ENCODE measurements at places on chromosomes 12 and 14.

DNA sequence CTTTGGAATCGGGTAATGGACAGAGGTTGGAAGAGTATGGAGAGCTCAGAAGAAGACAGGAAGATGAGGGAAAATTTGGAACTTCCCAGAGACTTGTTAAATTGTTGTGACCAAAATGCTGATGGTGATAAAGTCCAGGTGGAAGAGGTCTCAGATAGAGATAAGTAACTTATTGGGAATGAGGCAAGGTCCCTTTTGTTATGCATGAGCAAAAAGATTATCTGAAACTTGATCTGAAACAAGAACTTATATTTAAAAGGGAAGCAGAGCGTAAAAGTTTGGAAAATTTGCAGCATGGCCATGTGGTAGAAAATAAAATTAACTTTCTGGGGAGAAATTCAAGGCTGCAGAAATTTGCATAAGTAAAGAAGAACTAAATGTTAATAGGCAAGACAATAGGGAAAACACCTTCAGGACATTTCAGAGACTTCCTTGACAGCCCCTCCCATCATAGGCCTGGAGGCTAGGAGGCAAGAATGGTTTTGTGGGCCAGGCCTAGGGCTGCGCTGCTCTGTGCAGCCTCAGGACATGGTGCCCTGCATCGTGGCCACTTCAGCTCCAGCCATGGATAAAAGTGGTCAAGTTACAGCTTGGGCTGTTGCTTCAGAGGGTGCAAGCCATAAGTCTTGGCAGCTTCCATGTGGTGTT is 425.7 kb upstream of the PRICKLE1 start:
- no peak for DNase-seq

GRCh38 chr12:41532072-41532471 is 344.0 kb downstream of the PDZRN4 start:
- no peak for DNase-seq

DNA sequence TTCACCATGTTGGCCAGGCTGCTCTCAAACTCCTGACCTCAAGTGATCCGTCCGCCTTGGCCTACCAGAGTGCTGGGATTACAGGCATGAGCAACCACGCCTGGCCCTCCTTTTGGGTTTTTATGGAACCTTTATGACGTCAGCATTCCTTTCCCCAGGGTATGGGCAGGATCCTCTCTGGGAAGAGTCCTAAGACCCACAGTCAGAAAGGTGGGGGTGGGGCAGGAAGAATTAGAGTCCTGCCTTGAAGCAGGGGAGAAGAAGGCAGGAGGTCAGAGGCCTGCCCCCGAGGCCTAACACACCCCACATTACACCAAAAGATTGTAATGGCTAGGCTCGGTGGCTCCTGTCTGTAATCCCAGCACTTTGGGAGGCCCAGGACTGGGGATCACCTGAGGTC is 30.8 kb upstream of the CDK17 start:
- no peak for DNase-seq

DNA sequence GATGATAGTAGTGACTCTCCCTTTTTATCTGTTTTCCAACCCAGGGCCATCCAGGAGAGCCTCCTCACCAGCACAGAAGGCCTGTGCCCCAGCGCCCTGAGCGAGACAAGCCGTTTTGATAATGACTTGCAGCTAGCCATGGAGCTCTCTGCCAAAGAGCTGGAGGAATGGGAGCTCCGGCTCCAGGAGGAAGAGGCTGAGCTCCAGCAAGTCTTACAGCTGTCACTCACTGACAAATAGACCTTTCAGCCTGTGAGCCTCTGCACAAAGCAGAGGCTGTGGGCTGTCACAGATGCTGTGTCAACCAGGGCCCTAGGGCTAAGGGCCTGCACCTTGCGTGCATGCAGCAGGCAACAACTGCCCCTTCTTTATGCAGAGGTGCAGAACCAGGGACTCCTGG is 11.0 kb downstream of the C12orf76 start:
- DNase-seq = no peak

GRCh38 chr12:120994589-120995337 is 16.4 kb downstream of the HNF1A start:
- DNase-seq = no peak

DNA sequence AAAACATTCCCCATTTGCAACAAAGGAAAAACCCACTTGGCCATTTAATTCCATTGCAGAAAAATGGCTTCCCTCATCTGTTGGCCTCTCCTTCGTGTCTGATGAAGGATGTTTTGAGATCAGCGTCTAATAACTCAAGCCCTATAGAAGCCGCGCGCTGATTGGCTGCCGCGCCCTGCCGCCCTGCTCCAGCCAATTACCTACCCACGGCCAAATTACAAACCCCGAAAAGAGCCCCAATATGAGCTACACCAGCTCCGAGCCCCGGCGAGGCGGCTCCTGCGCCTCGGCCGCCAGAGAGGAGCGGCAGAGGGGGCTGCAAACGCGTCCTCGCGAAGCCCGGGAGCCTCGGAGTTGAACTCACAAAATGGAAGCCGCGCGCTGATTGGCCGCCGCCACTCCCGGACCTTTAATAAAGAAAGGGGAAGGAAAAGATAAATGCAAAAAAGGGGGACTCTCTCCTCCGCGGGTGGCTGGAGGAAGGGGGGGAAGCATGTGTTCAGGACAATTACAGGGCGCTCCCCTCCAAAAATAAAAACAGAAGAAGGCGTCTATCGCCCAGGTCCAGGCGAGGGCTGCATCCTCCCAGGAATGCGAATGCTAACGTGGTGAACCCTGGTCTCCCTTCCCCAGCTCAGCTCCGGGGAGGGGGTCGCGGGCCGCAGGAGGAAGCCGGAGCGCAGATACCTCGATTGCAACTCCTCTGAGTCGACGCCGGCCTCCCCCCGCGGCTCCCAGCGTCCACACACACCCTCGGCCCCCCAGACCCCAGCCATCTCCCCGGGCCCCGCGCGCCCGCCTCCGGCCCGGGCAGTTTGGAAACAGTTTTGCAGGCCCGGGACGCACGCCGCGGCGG is 738 bp upstream of the SETD1B start:
- DNase-seq = peak; percentile 82

GRCh38 chr12:44403185-44403584 is 472.9 kb downstream of the NELL2 start:
- DNase-seq = no peak

DNA sequence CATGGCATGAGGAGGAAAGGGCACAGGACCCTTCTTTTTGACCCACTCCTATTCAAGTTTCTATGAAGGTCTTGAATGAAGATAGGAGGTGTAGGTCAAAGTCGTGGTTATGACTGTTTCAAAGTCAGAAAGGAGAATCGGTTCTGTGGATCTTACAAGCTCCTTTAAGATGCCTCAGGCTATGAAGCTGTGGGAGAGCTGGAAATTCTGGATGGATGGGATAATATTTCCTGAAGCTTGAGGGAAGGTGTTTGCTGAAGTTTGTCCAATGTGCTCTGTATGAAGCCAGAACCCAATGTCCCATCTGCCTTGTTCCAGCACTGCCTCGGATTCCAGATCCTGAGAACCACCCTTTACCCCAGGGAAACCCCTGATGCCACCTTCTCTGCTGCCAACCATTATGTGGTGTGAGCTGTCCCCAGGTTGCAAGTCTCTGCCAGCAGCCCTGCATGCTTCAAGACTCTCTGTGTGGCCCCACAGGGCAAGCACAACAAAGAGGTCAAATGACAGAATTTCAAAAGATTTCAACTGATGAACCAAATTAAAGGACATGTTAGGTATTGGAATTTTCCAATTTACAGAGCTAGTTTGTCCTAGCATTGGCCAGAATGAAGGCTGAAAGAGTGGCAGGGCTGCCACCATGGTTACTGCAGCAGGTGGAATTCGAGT is 472.0 kb downstream of the RGS6 start:
- no peak for DNase-seq

GRCh38 chr12:7264538-7264937 is 39.3 kb upstream of the ACSM4 start:
- DNase-seq = no peak

GRCh38 chr12:16307856-16308475 is 30.5 kb upstream of the SLC15A5 start:
- DNase-seq = no peak

DNA sequence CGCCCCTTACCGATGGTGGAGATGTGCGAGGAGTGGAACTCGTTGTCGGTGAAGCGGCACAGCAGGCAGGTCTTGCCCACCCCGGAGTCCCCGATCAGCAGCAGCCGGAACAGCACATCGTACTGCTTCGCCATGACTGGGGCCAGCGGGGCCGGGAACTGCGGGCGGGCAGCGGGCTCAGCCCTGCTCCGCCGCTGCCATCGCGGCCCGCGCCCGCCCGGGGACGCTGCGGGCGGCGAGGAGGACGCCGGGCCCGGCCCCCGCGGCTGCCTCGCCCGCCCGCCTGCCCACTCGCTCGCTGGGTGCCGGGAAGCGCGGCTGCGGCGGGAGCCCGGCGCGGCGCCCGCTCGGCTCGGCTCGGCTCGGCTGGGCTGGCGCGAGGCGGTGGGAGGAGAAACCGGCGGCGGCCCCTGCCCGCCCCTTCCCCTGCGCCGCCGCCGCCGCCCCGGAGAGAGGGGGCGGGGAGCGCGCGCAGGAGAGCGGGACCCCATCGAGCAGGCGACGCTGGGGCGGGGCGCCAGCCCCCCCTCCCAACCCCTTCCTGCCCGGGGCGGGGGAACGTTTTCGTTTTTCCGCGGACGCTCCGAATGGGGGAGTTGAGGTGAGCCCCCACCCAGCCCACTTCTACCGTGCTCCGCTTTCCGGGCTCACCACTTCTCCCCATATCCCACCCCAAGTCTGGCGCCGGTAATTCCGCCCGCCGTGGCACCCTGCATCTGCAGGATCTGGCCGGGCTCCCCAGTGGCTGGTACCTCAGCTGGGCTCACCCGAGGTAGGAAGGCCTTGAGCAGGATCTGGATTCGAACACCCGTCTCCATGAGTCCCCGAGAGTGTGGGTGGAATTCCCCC is at the start of gene RAB15:
RAB15 (minus strand) TSS at position 394 of the 849 bp plus-strand sequence; CDS start at position 134, 260 bp downstream.
- DNase-seq = no peak

GRCh38 chr14:94321421-94322271 is 1.5 kb downstream of the SERPINA6 start:
- DNase-seq = no peak

DNA sequence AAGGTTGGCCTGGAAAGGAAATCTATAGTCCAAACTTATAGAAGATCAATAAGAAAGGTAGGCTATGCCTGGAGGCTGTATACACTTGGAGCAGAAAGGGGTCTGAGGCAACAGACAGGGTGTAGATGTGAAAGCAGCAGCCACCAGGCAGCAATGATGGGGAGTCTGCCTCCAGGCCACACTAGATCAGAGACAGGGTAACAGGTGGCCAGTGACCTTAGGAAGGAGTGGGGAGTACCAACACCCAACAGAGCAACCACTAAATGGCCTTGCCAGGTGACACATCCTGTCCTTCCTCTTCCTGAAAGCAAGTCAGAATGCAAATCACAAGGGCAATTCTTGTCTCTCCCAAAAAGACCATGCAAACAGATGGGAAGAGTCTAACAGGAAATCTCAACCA is 46.4 kb upstream of the NID2 start:
- DNase-seq = no peak

DNA sequence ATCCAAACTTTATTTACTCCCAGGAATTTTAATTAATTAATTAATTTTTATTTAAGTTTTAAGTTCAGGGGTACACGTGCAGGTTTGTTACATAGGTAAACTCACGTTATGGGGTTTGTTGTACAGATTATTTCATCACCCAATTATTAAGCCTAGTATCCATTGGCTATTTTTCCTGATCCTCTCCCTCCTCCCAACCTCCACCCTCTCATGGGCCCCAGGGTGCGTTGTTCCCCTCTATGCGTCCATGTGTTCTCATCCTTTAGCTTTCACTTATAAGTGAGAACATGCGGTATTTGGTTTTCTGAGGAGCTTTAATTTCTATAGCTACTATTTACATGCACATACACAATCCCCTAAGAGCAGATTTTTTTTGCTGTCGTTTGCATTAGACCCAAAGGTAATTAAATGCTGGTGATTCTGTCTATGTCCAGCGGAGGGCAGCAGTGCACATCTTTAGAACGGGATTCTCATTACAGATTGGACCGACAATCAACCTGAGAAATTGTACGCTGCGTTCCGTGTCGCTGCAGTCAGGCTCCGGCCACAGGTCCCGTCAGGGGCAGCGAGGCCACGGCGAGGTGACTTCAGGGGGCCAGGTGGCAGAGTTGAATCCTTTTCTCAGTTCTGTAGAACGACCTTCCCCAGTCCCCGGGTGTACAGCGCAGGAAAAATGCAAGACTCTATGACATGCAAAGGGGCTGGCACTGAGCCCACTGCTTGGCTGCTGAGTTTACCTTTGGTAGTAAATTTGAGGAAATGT is 11.6 kb downstream of the TMEM30B start:
- DNase-seq = no peak

DNA sequence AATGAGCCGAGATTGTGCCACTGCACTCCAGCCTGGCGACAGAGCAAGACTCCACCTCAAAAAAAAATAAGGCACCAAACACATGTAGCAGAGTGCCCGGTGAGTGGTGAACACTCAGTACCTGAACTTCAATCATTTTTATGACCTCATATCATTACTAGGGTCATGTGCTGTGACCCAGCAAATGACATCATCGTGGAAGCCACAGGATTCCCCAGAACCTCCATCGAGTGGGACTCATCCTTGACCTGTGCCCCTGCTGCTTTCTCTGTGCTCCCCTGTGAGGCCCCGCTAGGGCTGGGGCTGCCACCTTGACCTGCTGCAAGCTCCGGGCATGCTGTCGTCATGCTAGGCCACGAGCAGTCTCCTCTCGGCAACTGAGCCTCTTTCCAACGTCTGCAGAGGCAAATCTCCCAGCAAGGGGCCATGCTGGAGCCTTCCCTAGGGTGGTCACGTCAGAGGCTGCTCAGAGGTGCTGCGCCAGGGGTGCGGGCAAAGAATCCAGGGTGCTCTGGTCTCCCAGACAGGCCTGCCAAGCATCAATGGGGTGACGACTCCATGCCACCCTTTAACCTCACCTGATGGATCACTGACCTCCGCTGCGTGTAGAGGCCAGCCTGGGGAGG is 18.5 kb downstream of the GLTP start:
- no peak for DNase-seq

- no peak for DNase-seq
Observed at GRCh38 chr12:25412735-25413134, 140.3 kb downstream of the LMNTD1 start.

- DNase-seq = no peak
Observed at GRCh38 chr12:18898470-18898869, 160.6 kb downstream of the CAPZA3 start.

- peak; percentile 97 for DNase-seq
Observed at GRCh38 chr12:6553051-6553868, 2.6 kb downstream of the IFFO1 start.

DNA sequence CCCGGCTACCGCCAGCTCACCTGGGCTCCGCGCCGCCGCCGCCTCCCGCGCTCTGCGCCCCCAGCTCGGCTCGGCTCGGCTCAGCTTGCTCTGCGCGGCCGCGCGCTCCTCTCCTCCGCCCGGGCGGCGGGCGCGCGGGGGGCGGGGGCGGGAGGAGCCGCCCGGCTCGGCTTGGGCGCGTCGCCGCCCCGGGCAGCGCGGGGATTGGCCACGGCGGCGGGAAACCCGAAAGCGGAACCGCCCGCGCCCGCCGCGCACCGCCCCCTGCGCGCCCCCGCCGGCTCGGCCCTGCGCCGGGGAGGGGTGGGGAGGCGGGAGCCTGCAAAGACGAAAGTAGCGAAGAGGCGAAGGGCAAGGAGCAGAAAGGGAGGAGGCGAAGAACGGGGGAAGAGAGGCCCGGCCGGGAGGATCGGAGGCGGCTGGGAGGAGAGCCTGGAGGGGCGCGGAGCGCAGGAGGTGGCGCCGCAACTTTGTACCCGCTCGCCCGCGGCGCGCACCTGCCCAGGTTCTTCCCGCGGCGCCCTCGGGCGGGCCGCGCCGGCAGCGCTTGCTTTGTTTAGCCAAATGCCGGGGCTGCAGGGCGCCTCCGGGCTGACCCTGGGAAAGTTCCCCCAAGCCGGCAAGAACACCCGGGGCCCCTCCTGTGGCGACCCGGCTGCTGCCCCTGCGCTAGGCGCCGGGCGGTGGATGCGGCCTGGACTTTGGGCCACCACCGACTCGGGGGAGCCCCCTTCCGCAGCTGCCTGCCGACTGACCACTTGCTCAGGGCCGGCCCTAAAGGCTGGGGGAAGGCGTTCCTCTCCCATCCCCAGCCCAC is at the start of gene CAMKK2:
CAMKK2 (minus strand) TSS at position 92 of the 817 bp plus-strand sequence. CDS start 22,183 bp downstream, outside the sequence.
- no peak for DNase-seq
